A549 treated with Mapracorat at 1 μM for 4 hours (cell line): ENCODE measurements at places on chromosomes 6 and 20. TPM values are rescaled to one million over a fixed set of nuclear protein-coding genes. Genes with fewer than 3 reads are reported as not detected.

LINC00237 gene
- not detected in 5 replicates for total RNA-seq

GPR63 gene
- 0.35 to 0.51 TPM (median 0.38 TPM) in 5 replicates for total RNA-seq

TNFRSF21 gene
- 14.5 to 16.9 TPM (median 16.0 TPM) in 5 replicates for total RNA-seq

IL17F gene
- total RNA-seq = not detected in 5 replicates

HECA gene
- total RNA-seq = 1.3 to 2.1 TPM (median 1.9 TPM) in 5 replicates

PAK5 gene
- total RNA-seq = not detected in 5 replicates

PLG gene
- total RNA-seq = not detected in 5 replicates

RIMS4 gene
- total RNA-seq = 1.3 to 2.0 TPM (median 1.6 TPM) in 5 replicates

PRPH2 gene
- not detected in 5 replicates for total RNA-seq

TFAP2A gene
- 9.6 to 11.4 TPM (median 10.8 TPM) in 5 replicates for total RNA-seq

ZNF391 gene
- total RNA-seq = 0.13 to 0.35 TPM (median 0.24 TPM) in 5 replicates

ESR1 gene
- total RNA-seq = 0.02 TPM in 1 of 5 replicates, not detected in the others

CTAGE9 gene
- not detected in 5 replicates for total RNA-seq

TSHZ2 gene
- total RNA-seq = not detected in 5 replicates

RBBP9 gene
- total RNA-seq = 12.5 to 16.1 TPM (median 13.7 TPM) in 5 replicates
